Stimulated activated CD4-positive, alpha-beta T cell treated with anti-CD3 and anti-CD28 coated beads, Interleukin-1b, Interleukin-23, amount 100 ng/mL, for 48 hours (primary cell): ENCODE measurements at places on chromosomes 5 and 9.

- DNase-seq, result no peak
Measured at GRCh38 chr9:127132921-127133647, 10.6 kb upstream of the ANGPTL2 start.

- DNase-seq, result no peak
Measured at GRCh38 chr5:135272311-135272805, 126.7 kb downstream of the MACROH2A1 start.

DNA sequence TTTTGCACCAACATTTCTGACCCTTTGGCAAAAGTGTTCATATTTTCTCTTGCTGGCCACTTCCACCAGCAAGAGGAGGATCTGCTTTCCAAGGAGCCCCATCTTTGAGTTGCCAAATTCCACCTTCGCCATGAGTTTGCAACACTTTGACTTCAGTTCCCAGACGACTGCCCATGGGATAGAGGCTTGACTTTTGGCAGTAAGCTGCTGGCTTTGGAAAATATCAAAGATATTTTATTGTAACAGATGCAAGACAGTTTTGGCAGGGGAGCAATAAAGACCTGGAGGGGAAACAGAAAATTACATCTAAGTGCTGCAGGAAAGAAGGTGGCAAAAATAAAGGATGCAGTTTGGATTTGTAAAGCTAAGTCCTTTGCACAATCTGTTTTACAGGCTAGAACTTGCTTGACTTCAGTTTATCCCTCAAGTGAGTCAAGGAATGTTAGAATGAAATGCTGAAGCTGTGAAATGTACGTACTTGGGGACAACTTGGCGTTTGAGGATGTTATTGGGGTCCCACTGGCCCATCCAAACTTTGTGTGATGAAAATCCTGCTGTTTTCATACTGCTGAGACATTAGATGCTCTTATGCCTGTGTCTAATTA lies 232.9 kb downstream of the GOLPH3 start:
- no peak for DNase-seq

DNA sequence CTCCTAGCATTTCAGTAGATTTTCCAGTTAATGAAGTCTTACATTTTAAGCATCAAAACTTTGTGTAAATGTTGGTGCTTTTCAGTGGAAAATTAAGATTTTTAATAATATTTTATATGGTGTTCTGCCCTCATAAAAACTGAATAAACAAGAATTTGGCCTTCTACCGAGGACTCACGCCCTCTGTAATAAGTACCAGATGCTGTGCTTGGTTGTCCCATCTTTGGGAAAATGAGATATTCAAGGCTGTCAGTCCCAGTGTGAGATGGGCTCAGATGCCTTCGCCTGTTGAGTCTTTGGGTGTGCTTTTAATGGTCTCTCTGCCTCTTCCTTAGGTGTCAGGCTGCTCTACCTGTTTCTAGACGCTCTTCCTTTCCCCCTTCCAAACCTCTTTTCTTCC lies 28.7 kb downstream of the GALNT12 start:
- DNase-seq, result no peak

DNA sequence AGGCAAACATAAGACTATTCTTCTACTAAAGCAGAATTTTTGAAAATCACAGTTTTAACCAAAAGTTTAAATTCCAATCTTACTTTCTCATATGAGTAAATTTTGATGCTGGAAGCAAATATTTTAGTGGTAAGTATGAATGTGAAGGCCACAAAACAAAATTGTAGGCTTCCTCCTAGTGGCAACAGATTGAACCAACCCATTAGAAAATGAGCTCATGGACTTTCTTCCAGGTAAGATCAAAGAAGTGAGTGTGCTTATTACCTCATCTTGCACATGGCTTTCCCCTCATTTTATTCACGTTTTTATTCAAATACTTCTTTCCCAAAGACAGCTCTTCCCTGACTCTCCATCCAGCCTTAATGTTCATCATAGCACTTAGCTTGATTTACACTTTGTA lies 16.5 kb upstream of the RLN2 start:
- DNase-seq, result no peak

DNA sequence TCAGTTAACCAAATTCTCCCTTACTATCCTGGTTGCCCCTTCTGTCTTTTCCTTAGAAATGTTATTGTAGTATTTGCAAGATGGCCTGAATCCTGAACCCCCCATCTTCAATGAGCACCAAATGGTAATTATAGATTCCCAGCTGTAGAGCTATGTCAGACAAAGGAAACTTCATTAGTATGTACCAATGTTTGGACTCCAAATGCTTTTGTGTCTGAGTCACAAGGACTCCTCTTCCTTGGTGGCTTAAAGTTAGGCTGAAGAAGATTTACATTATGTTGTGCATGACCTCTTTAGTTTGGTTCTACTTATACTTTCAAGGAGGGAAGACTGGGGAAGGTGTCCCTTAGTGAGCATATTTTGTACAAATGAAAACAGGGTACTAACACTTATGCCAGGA lies 105.9 kb upstream of the CDKN2B start:
- no peak for DNase-seq

GRCh38 chr9:35847792-35848572 lies 19.0 kb downstream of the TMEM8B start:
- DNase-seq, result peak; percentile 75

GRCh38 chr5:119313197-119313596 lies 42.6 kb upstream of the TNFAIP8 start:
- no peak for DNase-seq
